ENCODE measurements at places on chromosomes 16 and 17.
A peak's percentile ranks its signal among the peaks of the same experiment; 100 is the strongest.

- DNase-seq: no peak
These were observed 11.5 kb upstream of the P2RX1 start for GRCh38 chr17:3927628-3928340.

- DNase-seq: no peak
These were observed 16.4 kb downstream of the PIMREG start for GRCh38 chr17:6460531-6461161.

DNA sequence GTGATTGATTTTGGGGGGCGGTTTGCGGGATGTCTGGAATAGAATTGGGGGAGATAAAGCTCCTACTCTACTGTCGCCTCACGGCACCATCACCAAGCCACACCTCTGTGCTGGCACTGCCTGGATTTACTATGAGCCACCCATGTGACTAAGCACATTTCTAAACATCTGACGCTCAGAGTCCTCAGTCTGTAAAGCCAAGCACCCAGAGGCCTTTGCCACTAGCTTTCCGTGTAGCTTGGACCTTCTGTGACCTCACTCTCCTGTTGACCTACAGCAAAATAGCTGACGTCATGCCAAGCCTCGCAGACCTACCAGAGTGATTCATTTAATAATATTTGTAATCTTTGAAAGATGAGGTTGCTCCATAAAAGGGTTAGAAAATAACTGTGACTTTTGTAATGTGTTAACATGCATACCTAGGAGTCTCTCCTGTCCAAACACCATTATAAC is 38.5 kb upstream of the MYOCD start:
- DNase-seq: no peak

DNA sequence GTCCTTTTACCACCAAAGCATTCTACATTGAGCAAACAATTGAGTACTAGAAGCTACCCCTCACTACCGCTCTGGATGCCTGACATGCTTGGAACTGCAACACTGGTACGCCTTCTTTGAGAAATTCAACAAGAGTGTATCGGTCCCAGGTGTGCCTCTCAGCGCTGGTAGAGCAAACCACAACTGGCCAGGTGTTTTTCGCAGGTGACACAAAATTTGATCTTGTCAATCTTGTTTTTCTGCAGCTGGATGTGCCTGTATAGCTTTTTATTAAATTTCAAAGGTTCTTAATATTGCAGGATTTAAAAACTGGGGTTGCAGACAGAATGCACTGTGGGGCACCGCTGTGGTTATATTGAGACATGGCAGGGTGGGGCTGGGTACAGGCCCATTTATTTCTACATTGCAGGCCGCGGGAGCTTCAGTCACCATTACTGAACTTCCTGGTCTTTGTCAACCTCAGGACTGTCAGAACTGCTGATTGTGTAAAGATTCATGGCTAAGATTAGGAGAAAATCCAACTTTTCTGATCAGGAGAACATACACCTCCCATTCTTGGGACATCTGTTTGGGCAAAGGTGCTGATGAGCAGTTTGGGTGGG is 4.5 kb upstream of the SNX20 start:
- DNase-seq: no peak

DNA sequence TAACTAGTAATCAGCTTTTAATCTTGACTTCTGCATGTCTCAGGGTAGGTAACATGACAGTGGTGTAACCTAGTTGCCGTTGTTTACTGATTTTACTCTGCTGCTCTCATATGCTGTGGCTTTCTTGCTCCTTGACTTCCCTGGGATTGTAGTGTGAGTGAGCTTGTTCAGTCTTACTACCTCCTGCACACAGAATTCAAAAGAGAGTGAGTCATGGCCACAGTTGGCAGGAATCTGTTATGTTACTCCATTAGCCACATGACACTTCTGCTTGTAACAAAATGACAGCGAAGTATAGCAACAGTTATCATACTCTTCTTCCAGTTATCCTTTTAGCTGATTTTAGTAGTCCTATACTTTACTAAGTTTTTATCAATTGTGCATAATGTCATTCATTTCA is 18.8 kb downstream of the TNRC6A start:
- DNase-seq: no peak

GRCh38 chr17:57111386-57111785 is 26.3 kb downstream of the AKAP1 start:
- no peak for DNase-seq

- no peak for DNase-seq
These were observed 62.7 kb downstream of the HLF start for GRCh38 chr17:55327225-55328088.

- DNase-seq: no peak
These were observed 32.2 kb downstream of the ABCA3 start for GRCh38 chr16:2308089-2308962.

- DNase-seq: no peak
These were observed 117.1 kb upstream of the NLRP1 start for GRCh38 chr17:5701381-5701780.

GRCh38 chr17:57819285-57819684 is 30.6 kb downstream of the MRPS23 start:
- no peak for DNase-seq

DNA sequence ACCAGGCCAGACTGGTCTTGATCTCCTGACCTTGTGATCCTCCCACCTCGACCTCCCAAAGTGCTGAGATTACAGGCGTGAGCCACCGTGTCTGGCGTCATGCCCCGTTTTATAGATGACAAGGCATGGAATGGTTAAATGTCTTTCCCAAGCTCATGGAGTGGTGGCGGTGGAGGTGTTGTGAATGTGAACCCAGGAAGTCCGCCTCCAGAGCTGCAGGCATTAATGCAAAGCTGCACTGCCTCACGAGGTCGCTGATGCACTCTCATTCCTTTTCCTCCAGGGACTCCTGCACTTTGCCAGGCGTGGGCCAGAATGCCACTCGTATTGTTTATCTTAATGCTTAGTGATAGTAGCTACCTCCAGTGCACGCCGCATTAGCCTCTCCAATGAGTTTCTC is 149.6 kb downstream of the WWOX start:
- DNase-seq: no peak

DNA sequence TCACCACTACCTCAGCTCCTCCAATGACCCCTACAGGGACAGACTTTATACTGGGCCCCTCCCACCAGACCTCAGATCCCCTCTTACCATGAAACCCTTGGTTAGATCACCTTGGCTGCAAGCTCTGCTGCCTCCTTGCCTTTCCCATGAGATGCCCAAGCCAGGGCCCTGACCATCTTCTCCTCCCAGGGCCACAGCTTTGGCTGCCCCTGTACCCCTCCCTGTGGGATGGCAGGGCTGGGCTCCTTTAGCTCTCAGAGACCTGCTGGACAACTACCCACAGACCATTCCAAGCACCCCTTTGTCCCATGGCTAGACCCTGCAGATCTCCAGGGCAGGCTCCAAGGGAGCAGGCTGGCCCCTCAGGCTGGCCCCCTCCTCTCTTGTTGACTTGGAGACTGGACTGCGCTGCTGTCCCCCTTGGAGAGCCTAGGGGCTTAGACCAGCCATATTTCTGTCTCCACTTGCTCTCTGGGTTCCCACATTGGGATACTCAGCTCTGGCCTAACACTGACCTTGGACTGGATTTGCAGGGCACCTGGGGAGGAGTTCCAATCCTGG is 1692.7 kb downstream of the TP53TG3F start:
- DNase-seq: no peak

GRCh38 chr16:52101246-52101645 is 445.7 kb downstream of the TOX3 start:
- DNase-seq: no peak

DNA sequence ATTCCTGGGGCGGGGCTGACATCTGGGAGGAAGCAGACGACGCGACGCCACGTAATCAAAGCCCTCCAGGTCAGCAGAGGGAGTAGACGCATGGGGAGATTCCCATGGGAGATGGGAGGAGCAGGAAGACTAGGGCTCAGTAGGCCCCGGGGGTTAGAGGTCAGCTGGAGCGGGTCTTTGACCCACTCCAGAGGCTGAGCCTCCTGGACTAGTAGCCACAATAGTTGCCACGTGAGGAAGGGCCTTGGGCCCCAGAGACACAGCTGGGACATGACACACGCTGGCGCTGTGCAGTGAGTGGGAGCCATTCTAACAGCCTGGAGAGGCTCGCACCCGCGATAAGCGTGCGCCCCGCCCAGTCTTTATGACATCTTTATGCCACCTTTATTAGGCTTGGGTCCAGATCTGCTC is 95.7 kb upstream of the AMZ2 start:
- no peak for DNase-seq

DNA sequence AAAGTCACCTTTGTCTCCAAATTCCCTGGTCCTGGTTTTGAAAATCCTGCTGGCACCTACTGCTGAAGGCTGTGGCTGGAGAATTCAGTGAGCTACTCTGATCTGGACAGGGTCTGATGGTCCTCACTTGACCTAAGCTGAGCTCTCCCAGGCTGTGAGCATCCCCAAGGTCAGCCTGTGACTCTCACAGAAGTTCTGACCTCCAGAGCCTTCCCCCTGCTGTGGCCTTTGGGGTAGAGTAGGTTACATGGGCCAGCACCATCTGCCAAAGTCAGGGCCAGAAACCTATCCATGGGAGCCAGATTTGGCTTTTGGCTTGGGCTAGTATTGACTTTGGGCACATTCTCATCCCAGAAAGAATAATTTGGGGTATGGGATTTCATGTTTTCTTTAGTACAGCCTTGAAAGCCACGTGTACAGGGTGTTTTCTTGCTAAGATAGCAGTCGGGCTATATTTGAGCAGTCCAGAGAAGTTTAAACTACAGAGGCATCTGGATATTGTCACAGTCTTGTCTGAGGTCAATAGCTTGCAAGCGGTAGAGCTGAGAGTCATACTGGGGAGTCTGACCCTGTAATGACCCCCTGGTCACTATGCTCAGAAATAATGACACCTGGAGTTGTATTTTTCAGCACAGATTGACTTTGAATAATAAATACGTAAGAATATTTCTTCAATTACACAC is 6.2 kb upstream of the AGRP start:
- DNase-seq: no peak

- no peak for DNase-seq
These were observed 72.0 kb upstream of the KSR1 start for GRCh38 chr17:27384261-27384701.

GRCh38 chr16:75074920-75075687 is 41.5 kb downstream of the LDHD start:
- peak; percentile 80 for DNase-seq

DNA sequence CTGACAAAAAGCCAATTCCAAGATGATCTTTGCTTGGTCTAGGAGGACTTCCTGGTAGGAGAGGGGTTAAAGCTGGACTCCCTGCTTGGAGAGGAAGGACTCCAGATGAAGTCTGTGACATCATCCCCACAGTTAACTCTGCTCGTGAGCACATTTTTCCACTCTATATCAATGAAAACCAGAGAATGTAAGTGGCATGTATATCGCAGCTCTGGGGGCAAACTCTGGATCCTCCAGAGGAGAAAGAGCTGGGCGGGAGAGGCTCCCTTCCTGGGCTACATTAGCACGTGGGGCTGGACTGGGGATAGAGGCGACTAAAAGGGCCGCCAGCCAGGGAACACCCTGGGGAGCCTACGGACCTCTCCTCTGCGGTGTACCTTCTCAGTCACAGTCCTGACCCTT is 34.1 kb downstream of the HIC1 start:
- DNase-seq: no peak

DNA sequence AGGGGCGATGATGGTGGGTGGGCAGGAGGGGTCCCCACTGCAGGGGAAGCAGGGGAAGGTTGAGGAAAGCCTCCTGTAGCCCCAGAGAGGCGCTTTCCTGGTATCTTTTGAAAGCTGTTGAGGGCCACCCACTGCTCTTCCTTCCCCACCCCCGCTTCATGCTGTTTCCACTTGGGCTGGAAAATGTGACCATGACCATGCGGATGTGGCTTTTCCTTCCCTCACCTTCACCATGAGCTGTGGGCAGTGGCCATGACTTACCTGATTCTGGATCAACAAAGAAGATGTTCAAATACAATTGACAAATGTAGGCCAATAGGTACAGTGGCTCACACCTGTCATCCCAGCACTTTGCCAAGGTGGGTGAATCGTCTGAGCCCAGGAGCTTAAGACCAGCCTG is 13.8 kb downstream of the MVP start:
- DNase-seq: no peak

DNA sequence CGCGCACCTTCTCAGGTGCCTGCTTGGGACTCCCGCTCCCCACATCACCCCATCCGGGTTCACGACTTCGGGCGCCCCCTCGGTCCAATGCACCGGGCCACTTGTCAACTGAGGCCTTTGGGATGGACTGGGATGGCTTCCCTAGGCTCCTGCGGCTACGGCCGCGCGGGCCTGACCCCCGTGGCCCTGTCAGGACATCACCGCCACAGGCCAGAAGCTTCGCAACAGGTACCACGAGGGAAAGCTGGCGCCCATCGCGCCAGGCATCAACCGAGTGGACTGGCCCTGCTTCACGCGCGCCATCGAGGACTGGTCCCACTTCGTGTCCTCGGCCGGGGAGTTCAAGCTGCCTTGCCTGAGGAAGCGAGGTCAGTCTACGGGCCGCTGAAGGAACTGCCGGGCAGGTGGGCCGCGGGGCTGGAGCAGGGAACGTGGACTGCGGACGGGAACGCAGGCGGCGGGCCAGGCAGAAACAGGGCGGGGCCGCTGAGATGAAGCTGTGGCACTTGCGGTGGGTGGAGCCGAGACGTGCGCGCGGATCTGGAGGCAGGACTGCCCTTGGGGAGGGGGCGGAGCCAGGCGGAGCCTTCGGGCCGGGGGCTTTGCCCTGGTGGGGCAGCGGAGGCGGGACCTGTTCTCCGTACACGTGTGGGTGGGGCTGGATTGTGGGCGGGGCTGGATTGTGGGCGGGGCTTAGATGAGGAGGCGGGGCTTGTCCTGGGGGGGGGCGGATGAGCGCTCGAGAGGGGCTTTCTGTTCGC is 13.7 kb upstream of the CNGB1 start:
- peak; percentile 83 for DNase-seq

DNA sequence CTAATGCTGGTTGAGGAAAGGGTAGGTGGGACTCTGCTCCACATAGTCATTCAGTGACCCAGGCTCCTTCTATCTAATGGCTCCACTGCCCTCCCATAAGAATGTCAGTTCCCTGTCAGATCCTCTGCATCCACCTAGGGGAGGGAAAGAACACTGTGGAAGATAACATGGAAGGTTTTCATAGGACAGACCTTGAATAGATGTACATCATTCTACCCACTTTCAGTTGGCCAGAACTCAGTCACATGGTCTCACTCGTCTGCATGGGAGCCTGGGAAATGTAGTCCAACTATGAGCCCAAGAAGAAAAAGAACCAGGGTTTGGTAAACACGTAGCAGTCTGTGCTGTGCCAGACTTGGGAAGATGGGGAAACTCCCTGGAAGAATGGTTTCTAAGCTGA is 27.1 kb upstream of the SCNN1B start:
- DNase-seq: no peak

- DNase-seq: peak; percentile 22
These were observed 22.9 kb upstream of the C16orf87 start for GRCh38 chr16:46853713-46854443.

GRCh38 chr16:87789437-87790291 is 23.9 kb upstream of the KLHDC4 start:
- DNase-seq: no peak

GRCh38 chr17:64661976-64662773 is at the start of gene SMURF2:
Gene SMURF2 (minus strand): TSS chr17:64662307. CDS start chr17:64661880, 427 bp downstream.
- DNase-seq: peak; percentile 80
